ENCODE measurements at places on chromosomes 2 and 18.

- DNase-seq: no peak
Measured at GRCh38 chr2:173544641-173545363, 190.1 kb downstream of the CDCA7 start.

DNA sequence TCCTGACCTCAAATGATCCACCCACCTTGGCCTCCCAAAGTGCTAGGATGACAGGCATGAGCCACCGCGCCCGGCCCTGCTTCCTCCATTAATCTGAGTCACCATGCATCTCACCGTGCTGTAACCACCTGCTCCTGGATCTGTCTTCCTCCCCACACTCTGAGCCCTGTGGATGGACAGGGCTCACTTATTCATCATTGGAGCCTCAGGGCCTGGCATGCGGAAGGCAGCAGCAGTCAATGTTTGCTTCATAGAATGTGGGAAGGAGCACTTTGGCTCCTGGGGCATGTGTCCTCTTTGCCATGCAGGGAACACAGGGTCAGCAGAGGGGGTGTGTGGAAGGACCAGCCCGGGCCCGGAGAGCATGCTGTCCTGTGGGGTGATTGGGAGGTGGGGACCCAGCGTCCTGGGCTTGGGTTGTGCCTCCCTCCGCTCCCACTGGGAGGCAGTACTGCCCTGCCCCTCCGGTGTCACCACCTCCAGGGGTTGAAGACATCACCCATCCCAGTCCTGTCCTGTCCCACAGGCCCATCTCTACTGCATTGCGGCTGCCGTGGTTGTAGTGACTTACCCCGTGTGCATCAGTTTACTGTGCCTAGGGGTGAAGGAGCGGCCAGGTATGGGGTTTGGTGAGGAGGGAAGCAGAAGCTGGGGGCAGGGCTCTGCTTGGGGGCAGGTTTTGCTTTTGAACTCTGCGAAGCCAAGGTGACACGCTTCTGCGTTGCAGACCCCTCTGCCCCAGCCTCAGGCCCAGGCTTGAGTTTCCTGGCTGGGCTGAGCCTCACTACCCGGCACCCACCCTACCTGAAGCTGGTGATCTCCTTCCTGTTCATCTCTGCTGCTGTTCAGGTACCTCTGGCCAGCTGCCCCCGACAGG, 11.5 kb downstream of the MFSD2B start:
- no peak for DNase-seq

DNA sequence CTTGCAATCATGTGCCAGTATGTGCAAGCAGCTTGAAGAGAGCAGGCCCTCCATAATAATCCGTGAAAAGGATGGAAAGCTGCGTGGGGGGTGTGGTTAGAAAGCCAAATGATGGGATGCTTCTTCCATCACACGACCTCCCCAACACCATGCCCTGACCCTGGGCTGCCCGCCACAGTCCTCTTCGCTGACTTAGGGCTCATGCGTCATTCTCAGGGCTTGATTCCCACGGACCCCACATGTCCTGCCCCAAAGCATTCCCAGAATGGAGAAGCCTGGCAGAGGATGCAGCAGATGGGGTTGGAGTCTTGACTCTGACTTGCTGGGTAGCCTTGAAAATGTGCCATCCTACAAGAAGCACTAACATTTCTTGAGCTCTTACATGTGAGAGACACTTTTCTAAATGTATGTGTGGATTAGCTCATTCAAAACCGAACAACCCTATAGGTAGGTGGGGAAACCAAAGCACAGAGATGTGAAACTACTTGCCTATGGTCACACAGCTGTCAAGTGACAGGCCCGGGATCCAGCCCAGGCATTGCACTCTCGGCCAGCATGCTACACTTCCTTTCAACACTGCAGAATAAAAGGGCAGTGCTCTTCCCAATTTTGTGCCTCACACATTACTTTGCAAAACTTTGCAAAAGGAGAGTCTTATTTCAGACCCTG, 3.7 kb downstream of the TNS1 start:
- DNase-seq: no peak

- no peak for DNase-seq
Measured at GRCh38 chr2:54226260-54226659, 29.8 kb downstream of the TSPYL6 start.

- DNase-seq: no peak
Measured at GRCh38 chr18:59802031-59802430, 97.8 kb upstream of the PMAIP1 start.

- DNase-seq: no peak
Measured at GRCh38 chr2:46469116-46469515, 10.2 kb upstream of the TMEM247 start.

GRCh38 chr2:98711506-98711905, 19.4 kb downstream of the MGAT4A start:
- DNase-seq: no peak

DNA sequence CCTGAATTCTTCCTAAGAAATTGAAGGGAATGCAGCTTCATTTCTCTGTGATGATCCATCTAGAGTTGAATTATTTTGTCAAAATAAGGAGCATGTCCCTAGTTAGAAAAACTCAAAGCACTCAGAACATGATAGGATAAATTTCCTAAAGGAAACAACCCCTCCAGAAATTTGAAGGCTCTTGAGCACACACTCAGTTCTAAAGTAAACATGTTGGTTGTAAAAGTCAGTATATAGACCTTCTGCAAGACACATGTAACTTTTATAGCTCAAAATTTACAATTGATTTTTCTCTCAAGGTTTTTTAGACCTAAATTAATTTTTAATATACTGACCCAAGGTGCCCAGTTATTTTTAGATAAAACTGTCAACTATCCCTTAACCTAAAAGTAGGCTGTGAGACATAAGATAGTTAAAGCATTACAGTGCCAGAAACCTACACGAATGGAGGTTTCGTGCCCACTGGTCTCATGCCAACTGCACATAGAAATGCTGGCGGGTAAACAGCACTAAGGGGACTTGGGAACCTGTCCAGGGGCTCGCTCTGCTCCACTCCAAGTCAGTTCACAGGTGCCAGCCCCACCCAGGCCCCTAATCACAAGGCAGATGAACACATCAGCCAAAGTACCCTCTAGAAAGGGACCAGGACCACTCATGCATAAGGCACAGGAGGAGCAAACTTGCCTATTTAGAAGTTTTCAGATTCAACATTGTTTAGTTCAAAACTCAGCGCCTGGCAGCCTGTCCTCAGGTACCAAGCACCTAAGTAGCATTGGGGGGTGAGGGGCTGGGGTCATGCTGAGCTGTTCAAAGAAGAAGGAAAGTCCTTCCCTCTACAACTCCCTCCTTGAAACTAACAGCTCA, 106.5 kb downstream of the SMC6 start:
- DNase-seq: no peak

DNA sequence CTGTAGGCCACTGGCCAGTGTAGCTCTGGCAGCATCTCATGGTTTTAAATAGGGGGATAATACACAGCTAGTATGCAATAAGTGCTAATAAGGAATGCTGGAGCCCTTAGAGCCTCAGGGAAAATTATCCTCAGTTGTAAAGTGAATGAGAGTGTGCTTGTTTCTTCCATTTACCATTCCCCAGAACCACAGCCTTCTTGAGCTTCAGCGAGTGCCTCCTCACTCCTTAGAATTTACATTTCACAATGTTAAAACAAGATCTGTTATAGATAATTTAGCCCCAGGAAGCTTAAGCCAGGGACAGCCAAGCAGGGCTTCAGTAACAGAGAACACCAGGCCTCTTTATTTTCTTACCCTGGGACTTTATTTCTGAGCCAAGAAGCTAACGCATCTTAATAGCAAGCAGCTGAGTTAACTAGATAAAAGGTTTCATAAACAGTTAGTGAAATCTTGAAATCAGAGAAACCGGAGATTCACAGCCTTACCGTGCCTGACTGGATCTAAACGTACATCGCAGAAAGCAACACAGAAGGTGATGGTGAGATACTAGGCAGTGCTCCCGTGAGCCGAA, 535.2 kb downstream of the TDRD15 start:
- no peak for DNase-seq

DNA sequence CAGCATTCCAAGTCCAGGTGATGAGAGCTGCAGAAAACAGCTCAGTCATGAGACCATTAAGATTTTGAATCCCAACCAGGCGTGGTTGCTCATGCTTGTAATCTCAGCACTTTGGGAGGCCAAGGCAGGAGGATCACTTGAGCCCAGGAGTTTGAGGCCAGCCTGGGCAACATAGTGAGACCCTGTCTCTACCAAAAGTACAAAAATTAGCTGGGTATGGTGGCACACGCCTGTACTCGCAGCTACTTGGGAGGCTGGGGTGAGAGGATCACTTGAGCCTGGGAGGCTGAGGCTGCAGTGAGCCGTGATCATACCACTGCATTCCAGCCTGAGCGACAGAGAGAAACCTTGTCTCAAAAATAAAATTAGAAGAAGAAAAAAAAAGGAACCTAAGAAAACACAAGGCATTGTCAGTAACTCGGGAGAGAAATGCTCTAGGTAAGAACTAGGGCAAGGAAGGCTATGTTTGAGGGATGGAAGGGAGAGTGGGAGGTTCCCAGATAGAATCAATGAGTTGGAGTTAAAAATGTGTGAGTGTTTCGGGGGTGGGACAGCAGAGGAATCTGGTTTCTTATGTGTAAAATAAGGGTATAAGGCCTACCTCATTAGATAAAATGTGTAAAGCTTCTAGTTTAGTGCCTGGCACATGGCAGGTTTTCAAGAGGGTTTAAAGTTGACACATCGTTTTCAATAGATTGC, 23.3 kb upstream of the MTA3 start:
- DNase-seq: no peak

All from activated CD8-positive, alpha-beta memory T cell treated with anti-CD3 and anti-CD28 coated beads for 1 hour (primary cell).